ENCODE measurements at places on chromosomes 3 and 15.

DNA sequence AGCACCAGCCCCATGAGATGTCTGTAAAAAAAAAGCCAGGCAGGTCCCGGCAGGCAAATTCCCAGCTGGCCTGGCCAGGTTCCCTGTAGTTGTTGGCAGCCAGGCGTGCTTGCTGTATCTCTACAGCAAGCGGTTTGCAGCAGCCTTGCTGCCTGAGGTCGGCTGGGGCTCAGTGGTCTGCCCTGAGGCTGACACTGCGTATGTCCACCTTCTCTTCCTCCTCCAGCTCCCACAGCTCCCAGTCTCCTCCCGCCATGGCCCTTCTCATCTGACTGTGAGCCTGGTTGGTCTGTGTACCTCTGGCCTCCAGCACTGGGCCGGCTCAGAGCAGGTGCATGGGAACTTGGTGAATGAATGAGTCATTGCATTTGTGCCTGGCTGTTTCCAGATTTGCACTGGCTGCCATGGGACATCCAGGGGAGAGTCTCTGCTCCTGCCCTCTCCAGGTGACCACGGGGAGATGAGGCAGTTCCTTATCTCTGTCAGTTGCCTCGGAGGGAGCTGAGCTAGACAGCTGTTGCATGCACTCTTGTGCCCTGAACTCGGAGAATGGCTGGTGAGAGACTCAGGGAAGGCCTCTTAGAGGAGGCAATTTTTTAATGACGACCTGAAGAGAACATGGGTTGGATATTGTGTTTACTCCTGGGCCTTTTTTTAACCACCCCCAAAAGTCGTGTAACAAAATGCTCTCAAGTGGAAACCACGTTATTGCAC, 43.0 kb downstream of the SPSB4 start:
- DNase-seq = no peak

- no peak for DNase-seq
These were observed 472.6 kb upstream of the CDIN1 start for GRCh38 chr15:36106640-36107335.

- DNase-seq = no peak
These were observed 31.8 kb downstream of the SLC7A14 start for GRCh38 chr3:170553788-170554757.

DNA sequence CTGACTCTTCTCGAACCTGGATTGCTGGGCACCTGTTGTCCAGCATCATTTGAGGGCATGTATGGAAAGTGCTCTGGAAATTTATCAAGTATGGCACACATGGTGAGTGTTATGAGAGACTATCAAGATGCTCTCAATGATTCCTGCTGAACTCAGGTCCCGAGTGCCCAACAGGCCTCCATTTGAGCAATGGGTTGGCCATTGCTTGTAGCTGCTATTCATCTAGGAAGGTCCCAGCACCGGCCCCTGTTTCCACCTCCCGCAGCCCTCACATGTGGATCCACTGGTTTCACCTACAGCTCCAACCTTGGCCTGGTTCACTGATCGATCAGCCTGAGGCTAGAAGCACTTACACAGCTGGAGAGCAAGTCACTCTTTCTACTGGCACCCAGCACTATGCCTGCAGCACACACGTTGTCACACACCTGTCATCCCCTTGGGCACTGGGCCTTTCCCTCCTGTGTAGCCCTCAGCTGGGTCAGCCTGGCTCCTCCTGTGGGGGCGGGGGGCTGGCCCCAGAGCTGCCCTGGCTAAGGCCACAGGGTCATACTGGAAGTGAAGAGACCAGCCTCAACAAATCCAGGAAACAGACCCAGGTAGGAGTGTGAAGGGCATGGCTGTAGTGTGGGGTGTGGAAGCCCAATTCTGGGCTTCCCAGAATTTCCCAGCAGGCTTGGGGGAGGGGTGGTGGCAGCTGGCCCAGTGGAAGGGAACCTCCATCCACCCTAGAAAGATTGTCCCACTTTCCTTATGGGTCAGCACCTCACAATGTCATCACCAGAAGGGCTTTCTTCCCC, 41.7 kb upstream of the SMAD3 start:
- DNase-seq = no peak

DNA sequence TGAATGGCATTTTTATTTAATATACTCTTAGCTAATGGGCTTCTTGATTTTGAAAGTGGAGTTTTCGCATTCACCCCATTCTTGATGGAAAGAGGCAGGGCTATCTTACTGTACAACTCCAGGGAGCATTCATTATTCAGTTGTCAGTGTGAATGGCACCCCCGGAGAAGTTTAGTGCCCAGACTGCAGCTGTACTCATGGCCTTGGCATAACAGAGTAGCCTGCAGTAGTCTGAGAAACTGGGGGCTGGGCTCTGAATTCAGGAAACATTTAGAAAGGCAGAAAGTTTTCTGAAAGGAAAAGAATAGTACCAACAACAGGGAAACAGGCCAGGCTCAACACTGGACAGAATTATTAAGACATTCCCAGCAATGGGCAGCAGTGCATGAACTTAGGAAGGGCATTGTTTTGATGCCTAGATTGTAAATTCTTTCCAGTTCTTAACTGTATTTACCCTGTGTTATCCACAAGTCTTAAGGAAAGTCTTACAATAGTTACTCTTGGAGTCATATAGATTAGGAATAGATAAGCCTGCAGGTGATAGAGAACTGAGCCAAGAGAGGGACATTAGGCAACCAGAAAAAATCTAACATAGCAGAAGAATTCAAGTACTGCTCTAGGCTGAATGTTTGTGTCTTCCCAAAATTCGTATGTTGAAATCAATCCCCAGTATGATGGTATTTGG, 44.4 kb downstream of the TIPARP start:
- no peak for DNase-seq

- peak; percentile 70 for DNase-seq
These were observed 40.0 kb downstream of the USP3 start for GRCh38 chr15:63544258-63545026.

DNA sequence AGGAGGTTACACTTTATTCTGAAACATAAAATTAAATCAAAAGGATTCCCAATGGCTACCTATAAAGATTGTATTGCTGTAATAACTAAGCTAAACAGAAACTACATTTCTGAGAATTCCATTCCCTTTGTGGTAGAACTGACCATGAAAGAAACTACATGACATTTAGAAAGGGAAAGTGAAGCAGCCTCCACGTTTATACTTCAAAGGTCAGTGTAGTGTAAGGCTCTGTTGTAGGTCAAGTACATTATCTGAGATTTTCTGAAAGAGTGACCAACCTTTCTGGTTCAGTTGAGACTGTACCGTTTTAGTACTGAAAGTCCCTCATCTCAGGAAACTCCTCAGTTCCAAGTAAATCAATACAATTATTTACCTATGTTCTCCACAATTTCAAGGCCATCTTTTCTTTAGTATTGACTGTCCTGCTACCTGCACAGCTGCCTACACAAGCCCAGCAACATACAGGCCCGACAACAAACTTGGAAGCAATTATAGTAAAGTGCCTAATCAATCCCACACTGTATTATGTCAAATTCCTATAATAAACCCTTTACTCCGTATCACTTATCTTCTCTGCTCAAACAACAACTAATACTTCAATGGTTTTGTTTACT, 343.0 kb downstream of the PLOD2 start:
- DNase-seq = no peak

DNA sequence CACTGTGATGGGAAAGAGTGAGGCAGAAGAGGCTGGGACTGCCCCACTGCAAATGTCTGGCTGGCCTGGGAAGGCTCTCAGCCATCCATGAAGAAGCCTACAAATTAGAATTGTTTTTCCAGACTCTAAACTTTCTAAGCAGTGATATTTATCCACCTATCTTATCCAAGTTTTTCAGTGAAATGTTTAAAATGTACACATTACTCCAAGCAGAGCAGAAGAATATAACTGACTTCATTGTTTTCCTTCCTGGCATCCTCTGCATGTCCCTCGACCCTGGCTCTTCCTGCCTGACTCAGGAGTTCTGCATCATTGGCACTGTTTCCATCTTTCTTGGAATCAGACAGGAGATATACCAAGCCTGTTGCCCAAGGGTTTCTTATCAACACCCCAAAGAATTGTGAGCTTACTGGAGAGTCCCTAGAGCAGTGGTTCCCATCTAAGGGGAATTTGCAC, 401.5 kb upstream of the PROK2 start:
- DNase-seq = no peak

DNA sequence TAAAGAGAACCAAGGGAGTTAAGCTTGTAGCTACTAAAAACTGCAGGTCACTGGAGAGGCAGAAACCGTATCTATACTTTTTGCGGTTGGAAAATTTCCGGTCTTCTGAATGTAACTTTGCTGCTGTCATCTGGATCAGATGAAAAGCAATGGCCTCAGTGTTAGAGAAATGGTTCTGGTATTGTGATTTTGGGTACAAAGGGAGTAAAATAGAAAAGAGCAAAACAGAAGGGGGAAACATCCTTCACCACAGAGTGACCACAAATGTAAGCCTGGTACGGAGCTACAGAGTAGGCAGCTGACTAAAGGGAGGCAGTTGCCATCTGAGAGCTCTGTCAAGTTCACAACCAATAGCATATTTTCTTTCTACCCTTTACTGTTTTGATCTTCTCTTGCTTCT, 5.6 kb downstream of the CD96 start:
- DNase-seq = no peak

DNA sequence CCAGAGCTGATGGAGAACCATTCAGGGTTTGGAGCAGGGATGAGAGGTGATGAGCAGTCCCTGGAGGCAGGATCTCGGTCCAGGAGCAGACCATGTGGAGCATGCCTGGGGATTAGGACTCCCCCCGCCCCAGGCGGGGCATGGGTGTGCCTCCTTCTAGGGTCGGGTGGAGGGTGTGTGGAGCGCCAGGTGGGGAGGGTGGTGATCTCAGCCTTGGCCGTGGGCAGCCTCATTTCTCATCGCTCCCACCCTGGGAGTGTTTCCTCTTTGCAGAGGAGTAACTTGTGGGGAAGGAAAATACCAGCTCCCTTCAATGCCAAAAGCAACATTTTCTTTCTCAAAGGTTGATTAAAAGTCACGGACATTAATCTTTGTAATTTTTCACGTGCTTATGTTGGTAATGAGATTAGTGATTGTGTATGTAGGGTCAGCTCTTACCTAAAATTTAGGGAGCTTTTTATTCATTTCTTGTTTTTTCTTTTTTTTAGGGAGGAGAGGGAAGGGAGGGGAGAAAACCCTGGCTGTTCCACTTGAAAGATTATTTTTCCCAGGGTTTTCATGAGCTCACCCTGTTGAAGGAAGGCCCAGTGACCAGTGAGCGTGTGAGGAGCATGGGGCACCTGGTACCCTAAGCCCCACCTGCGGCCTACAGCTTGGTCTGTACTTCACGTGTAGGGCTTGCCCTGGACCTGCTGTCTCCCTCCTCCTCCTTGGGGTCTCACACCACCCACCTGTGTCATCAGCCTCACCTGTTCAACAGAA, 11.0 kb downstream of the FBLN2 start:
- DNase-seq = no peak

Data from hematopoietic multipotent progenitor cell (in vitro differentiated cells).